GM03348 (cell line): ENCODE measurements at places on chromosomes 2 and 18.

- DNase-seq, result peak; percentile 37
Observed at GRCh38 chr2:62774555-62775366, 69.2 kb downstream of the EHBP1 start.

DNA sequence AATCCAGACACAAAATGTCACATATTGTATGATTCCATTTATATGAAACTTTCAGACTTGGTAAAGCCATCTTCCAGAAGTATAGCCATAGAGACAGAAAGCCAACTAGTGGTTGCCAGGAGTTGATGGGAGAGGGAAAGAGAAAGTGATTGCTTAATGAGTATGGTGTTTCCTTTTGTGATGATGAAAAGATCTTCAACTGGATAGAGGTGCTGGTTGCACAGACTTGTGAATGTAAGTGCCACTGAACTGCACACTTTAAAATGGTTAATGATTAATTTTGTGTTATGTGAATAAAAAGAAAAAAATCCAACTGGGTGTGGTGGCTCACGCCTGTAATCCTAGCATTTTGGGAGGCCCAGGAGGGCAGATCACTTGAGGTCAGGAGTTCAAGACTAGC lies 135.3 kb upstream of the SLC1A4 start:
- no peak for DNase-seq

- no peak for DNase-seq
Observed at GRCh38 chr2:48328942-48329723, 200.8 kb upstream of the STON1 start.

DNA sequence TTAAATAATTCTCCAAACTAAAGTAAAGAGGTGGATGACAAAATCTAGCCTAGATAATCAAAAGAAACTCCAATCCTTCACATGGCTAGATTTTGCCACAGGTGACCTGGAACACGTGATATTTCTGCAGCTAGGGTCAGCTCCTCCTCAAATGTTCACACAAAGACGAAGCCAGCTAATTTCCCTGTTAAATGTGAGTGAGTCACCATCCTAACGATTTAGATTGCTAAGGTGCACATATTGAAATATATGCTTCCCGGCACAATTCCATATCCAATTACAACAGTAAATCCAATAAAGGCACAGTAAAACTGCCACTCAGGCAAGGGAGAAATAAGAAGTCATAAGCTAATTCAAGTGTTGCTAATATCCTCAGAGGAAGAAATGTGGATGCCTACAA lies 28.7 kb downstream of the IKZF2 start:
- no peak for DNase-seq

GRCh38 chr18:24991141-24992060 lies 360.6 kb downstream of the ZNF521 start:
- DNase-seq, result no peak

DNA sequence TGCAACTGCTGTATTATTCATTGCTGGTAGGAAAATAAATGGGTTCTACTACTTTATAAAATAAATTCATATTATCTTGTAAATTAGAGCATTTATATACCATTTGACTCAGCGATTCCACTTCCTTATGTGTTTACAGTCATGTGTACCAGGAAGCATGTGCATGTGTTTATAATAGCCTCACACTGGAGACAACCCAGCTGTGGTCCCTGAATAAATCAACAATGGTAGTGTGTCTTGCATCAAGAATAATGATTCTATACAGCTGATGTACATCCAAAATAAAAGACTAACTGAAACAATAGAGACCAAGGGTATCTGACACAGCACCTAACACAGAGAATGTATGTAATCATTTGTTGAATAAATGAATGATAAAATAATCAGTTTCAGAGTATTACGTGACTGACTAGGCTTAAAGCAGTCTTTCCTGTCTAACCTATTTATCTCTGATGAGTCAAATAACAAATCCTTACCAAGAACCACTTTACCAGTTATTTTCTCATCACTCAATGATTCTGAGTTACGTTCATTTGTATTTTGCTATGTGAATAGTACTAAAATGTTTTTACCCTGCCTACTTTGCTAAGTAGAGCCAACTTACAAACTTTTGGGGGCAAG lies 216.8 kb downstream of the UBE2E3 start:
- DNase-seq, result no peak

DNA sequence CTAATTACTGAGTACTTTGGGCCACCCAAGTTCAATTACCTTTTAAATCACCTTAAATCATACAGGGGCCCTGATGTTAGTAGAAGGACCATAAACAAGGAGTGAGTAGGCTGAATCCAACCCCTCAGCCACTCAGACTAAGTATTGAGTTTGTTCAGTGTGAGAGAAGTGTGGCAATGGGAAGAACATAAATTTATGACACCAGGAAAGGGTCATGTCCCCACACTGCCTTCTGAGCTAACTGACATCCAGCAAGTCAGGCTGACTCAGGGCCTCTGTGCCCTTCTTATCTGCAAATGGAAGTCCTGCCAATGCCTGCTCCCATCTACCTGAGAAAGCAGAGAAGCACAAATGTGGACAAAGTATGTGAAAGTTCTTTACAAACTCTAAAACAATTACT lies 12.9 kb downstream of the PLEKHM3 start:
- no peak for DNase-seq

- peak; percentile 78 for DNase-seq
Observed at GRCh38 chr2:237280229-237280628, 133.7 kb downstream of the COL6A3 start.

- no peak for DNase-seq
Observed at GRCh38 chr2:100136310-100136709, 6.1 kb downstream of the AFF3 start.

- no peak for DNase-seq
Observed at GRCh38 chr2:11658208-11659114, 11.5 kb downstream of the NTSR2 start.

DNA sequence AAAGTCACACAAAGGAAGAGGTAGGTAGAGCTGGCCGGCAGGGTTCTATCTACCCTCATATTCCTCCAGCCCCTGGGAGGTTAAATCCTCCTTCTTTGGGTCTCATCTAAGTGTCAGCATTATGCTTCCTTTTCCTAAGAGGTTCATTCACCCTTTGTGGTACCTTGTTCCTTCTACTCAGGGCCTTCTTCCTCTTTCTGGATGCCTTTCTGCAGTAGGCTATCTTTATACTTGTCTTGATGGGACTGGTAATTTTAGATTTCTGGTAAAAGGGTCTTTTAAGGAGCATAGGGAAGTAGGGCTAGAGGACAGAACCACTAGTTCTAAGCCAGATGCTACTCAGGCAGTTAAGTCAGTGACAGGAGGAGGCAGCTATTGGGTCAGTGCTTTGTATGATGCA lies 13.7 kb upstream of the TNP1 start:
- no peak for DNase-seq

- DNase-seq, result no peak
Observed at GRCh38 chr18:59892123-59892522, 7.7 kb upstream of the PMAIP1 start.

DNA sequence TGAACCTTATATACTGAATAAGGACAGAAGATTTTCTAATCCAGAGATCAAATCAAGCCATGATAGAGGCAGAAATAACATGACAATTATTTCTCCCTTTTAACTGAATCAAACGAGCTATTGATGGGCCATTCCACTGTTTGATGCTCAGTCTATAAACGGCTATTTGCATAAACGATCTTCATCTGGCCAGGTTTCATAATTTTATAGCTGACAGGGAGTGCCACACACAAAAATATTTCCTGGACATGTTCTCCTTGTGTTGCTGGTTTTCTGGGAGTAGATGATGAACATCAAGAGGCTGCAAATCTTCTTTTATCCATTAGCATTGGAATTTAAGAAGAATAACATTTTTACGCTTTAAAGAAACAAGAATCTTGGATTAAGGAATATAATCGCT lies 63.1 kb downstream of the ACVR1C start:
- no peak for DNase-seq

DNA sequence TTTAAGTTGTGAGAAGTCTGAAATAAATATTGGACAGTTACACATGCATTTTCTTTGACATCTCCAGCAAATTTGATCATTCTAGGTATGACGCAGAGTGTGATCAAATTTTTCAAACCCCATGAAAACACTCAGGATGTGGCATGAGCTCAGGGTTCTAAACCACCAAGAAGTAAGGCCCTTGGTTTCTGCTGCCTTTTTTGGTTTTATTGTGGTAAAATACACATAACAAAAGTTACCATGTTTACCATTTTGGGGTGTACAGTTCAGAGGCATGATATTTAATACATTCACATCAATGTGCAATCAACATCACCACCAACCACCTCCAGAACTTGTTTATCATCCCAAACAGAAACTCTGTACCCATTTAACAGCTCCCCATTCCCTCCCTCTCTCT lies 64.3 kb upstream of the TTN start:
- DNase-seq, result no peak

- DNase-seq, result no peak
Observed at GRCh38 chr2:218655751-218656150, 3.7 kb downstream of the ZNF142 start.

DNA sequence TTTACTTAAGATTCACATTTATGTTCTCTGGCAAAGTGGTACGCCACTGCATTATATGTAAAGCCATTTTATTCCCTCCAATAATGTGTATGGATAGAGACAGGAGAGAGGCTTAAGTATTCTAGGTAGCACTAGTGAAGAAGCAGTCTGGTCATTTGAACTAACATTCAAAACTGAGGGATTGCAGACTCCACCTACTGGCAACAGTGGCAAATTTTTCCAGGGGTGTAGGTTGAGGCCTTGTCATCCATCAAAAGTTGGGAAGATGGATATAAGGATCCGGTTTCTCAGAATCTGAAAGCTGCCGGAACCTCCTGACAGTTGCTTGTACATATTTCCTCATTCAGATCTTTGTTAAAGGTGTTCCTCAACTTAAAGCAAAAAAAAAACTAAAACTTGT lies 465.5 kb upstream of the FSHR start:
- DNase-seq, result no peak

DNA sequence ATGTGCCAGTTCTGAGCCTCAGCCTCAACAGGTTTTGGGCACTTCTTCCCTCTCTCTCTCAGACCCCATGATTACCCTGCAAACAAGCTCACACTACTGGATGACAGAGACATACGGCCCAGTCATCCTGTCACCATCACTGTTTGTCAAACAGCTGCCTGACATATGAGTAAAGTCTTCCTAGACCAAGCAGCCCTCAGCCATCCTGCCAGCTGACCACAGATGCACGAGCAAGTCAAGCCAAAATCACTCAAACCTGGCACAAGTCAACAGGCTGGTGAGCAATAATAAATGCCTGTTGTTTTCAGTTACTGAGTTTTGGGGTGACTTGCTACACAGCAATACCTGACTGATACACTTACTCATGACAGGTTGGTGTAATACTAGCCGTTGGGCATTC lies 75.5 kb upstream of the KLF7 start:
- DNase-seq, result no peak

GRCh38 chr2:205903549-205904129 lies 182.3 kb downstream of the INO80D start:
- no peak for DNase-seq

- DNase-seq, result no peak
Observed at GRCh38 chr18:46411867-46412690, 244.9 kb downstream of the LOXHD1 start.

- DNase-seq, result peak; percentile 90
Observed at GRCh38 chr18:77207540-77207939, 42.1 kb upstream of the GALR1 start.

GRCh38 chr18:68017385-68017784 lies 500.9 kb upstream of the DSEL start:
- no peak for DNase-seq

- DNase-seq, result peak; percentile 53
Observed at GRCh38 chr18:22639026-22639463, 221.3 kb upstream of the CTAGE1 start.

DNA sequence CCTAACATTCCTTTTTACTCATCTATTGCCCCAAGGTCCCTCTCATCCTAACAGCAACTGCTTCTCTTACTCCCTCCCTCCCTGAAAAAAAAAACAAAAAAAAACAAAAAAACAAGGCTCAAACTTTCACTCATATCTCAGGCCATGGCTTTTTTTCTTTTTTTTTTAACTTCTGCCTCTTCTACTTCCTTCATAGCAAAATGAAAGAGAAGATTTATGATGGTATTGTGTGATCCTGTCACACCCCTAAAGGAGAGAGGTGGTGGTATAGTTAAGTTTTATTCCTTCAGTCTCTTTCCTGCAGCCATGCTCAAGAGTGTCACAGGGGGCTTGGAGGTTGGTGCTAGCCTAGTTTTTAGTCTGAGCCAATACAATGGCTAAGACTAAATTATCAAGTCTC lies 21.5 kb upstream of the EPC2 start:
- no peak for DNase-seq

DNA sequence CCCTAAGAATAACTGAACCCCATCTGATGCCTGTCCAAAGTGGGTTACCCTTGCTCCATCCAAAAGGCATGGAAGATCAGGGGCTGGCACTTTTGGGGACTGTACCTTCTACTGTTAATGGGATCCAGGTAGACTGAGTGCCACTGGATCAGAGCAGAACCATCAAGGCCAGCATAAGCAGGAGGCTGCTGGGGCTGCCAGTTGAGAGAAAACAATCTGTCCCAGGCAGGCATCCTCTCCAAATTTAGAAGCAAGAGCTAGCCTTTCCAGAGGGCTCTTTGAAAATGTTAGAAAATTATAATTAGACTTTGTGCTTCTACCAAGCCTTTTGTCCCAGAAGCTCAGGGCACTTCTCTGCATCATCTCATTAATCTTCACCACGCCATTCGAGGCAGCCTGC lies 245.6 kb downstream of the CDH20 start:
- no peak for DNase-seq

- no peak for DNase-seq
Observed at GRCh38 chr2:82740527-82740926, 1718.6 kb downstream of the SUCLG1 start.

DNA sequence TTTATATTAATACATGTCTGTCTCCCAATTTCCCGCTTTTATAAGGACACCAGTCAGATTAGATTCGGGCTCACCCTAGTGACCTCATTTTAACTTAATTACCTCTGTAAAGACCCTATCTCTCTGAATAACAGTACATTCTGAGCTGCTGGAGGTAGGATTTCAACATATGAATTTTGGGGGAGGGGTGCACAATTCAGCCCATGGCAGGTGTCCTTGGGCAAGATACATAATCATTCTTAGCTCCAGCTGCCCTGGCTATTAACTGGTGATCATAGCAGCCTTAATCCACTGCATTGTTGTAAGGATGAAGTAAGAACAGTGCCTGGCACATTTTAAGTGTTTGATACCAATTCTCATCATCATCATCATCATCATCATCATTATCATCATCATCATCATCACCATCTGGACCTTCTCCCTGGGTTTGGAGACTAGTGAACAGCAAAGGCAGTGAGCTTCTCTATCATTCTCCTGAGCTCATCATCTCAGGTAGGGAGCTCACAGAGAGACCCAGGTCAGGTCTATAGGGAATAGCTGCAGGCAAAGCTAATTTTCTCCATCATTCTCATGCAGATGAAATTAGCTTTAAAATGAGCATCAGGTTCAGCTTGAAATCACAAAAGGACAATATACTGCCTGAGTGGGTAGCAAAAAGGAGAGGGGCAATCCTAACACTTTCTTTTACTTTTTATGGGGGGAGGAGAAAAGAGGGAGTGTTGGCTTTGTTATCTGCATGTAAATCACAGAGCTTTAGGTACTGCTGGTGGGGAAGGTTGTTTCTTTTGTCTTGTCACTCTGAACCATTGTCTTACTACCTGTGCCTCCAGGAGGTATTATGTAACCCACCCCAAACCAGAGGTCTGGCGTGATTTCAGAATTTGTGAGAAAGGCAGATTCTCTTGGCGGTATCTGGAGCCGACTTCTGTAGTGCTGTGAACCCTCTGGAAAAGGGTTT lies 125.5 kb upstream of the SPRED2 start:
- DNase-seq, result no peak
